ENCODE measurements at places on chromosomes 2 and 18. TPM values are rescaled to one million over a fixed set of nuclear protein-coding genes. Genes with fewer than 3 reads are reported as not detected.

- DNase-seq = no peak
These were observed 131.4 kb upstream of the MAP3K20 start for GRCh38 chr2:172944022-172944793.

DNA sequence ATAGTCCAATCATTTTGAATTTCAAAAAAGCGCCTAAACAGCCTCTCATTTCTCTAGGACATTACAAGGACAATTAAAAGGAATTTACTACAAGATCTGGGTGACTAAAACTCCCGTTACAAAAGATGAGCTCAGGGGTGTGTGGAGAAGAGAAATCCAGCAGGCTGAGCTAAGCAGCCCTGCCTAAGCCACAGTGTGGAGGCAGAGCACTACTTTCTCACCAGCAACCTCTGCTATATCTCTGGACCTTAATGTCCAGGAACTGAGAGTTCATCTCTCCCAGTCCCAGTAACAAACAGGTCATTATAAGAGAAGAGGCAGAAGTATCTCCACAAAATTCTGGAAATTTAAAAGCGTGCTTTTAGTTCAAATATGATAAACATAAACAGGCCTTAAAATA lies 18.9 kb upstream of the ANKRD62 start:
- DNase-seq = no peak

DNA sequence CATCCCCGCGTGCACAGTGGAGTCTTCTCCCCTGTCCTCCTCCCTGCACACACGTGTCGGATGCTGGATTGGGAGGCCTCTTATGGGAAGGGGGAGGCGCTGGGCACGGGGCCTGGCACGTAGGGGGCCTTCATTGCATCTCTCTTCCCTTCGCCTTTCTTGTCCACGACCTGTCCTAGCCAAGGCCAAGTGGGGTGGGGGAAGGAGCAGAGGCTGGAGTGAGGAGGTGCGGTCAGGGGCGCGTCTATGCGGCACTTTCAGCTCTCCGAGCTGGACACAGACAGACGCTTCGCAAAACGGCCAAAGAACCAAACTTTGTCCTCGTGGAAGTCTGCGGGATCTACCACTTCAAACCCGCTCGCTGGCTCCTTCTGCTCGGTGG lies 13.4 kb downstream of the ALPG start:
- no peak for DNase-seq

DNA sequence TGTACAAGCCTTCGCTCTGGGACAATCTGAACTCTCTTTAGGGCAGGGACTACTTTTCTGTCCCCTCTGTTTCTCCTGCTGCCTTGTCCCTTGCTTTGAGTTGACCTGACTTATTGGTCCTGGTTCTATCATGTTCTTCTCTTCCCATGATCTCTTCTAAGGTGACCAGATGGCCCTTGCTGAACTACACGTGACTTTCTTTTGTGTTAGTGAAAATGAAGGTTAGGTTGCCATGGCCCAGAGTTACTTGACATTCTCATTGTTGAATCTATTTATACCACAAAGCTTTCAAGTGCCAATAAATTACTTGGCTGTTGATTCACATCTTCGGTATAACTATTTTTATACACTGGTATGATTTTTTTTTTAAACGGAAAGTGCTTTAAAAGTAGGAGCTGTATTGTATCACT lies 24.4 kb downstream of the MRPL33 start:
- DNase-seq = no peak

GRCh38 chr18:8262221-8262620 lies 347.0 kb upstream of the RAB12 start:
- no peak for DNase-seq

GRCh38 chr2:59288771-59289170 lies 1047.6 kb upstream of the FANCL start:
- DNase-seq = no peak

GRCh38 chr18:78979730-78980278 lies at the start of gene SALL3:
TSS of gene SALL3 (plus strand) at chr18:78979818. CDS start at chr18:78980275, 457 bp downstream.
- DNase-seq = no peak

DNA sequence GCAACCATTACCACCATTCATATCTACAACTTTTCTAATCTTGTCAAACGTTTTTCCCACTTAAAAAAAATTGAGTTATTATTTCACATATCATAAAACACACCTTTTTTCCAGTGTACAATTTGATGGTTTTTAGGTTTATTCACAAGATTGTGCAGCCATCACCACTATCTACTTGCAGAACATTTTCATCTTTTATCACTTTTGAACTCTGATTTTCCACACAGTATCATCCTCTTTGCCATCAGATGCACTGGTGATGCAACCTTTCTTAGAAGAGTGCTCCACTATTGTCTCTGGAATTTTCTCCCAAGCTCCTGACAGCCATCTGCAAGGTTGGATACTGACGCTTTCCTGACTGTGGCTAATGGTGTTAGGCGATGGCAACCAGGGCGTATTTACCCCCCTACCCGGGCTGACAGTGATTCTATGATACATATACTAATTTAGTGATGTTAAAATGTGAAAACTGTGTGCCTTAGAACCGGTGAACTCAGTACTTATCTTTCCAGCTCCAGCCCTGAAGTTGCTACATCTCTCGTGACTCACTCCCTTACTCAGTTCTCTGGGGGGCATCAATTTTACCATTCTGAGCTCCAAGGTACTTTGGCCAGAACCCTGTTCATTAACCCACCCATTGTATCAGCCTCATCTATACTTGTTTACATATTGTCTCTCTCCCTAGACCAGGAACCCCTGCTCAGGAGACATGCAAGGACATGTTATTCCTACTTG lies 105.4 kb upstream of the SPRED2 start:
- no peak for DNase-seq

DNA sequence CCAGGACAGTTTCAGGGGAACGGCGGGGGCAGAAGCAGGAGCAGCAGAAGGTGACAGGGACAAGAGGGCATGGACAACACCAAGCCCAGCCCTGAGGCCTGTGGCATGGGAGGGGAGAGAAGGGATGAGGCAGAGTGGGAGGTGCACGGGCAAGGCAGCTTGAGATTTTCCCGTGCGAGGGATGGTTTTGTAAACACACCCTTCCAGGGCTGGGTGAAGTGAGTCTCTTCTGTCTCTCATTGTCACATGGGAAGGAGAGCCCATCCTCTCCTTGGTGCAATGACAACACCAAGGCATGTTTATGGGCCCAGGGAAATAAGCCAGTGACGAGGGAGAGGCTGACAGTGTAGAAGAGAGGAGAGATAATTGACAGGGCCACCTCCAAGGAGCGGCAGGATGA lies 69.6 kb upstream of the RIOK3 start:
- no peak for DNase-seq

- DNase-seq = no peak
These were observed 48.1 kb downstream of the ACOXL start for GRCh38 chr2:110780461-110780860.

- no peak for DNase-seq
These were observed 85.3 kb downstream of the OSBPL6 start for GRCh38 chr2:178279636-178280035.

Gene ING5
- 41.2 TPM for polyA plus RNA-seq

Gene FSIP2
- polyA plus RNA-seq = 2.9 TPM

Gene WNT10A
- 1.3 TPM for polyA plus RNA-seq

Gene VWA3B
- polyA plus RNA-seq = 0.94 TPM

Gene PLCD4
- polyA plus RNA-seq = 11.8 TPM

Gene MAB21L4
- polyA plus RNA-seq = 0.18 TPM

Measured in left renal pelvis (tissue), 4 donors.